ENCODE measurements at places on chromosomes 3 and 15.

GRCh38 chr3:52801839-52802238 is 7.2 kb downstream of the ITIH3 start:
- no peak for DNase-seq

DNA sequence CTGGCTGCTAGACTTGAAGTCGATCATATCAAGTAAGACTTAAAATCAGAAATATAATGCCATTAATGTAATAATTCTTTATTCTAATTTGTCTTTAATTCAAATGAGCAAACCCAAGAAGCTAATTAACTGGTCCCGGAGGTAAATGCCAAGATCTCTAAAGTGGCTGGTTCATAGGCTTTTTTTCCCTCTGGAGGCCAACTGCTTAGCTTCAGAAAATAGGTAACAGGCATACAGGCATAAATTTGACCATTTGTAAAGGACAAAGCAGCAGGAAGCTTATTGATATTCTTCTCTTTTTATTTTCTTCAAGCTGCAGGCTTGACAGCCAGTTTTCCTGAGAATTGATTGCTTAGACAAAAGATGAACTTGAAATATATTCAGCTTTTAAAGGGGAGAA is 158.6 kb upstream of the RAP2B start:
- DNase-seq: no peak

GRCh38 chr15:95609096-95609495 is 721.4 kb upstream of the NR2F2 start:
- DNase-seq: no peak

DNA sequence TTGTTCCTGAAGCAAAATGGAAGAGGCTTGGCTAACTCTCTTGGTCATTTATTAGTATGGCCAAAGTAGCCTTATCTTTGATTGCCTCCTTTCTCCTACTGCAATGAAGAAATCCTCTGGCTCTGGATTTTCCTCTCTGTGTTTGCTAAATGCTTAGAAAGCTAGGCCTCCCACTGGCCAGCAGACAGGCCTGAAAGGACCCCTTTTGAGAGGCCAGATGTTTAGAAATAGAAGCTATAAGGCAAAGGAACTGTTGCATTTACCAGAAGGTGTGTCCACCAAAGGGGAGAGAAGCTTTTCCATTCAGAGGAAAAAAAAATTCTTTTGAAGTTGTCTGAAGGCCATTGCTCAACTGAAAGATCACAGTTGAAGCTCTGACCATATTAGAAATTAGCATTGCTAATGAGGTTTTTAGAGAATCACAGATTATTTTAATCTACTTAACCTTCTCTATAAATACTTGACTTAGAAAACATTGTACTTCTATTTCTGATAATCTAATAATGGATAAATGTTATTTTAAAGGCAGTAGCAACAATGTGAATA is 160.8 kb downstream of the SYNPR start:
- DNase-seq: no peak

- no peak for DNase-seq
Measured at GRCh38 chr3:143306407-143306806, 186.8 kb downstream of the CHST2 start.

DNA sequence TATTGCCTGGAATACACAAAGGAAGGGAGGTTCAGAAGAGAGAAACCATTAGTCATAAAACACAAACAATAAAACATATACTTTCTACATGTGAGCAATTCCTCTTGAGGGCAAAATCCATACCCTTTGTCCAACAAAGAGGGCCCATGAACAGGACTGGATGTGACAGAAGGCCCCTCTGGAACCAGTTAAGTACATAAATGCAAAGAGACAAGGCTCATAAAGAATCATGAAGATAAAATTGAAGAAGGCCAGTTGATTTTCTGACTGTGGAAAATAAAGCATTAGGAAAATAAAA is 58.3 kb upstream of the CPOX start:
- DNase-seq: no peak

All from esophagus squamous epithelium (tissue), 5 donors.